Upper lobe of left lung (tissue), 6 donors: ENCODE measurements at places on chromosomes 6 and 20. TPM values are rescaled to one million over a fixed set of nuclear protein-coding genes. Genes with fewer than 3 reads are reported as not detected.

Gene KCNB1
- 2.2 TPM for total RNA-seq

Gene RIMS4
- total RNA-seq = 2.1 TPM

Gene HELZ2
- total RNA-seq = 102 TPM

Gene ADTRP
- 12.6 TPM for total RNA-seq

Gene MUC21
- total RNA-seq = 4.4 TPM

Gene HLA-DRB1
- 471 TPM for total RNA-seq

- peak overlapping the region; percentile 97 for H3K27ac ChIP-seq
- no peaks in the 10 kb centered on the region for H3K27me3 ChIP-seq
- H3K4me1 ChIP-seq = peaks cover 19% of the 10 kb centered on the region
- DNase-seq = no peak
- no peaks in the 10 kb centered on the region for H3K36me3 ChIP-seq
- H3K4me3 ChIP-seq = no peak overlapping the region
Observed at GRCh38 chr6:125791820-125792165, 1.0 kb downstream of the NCOA7 start.

DNA sequence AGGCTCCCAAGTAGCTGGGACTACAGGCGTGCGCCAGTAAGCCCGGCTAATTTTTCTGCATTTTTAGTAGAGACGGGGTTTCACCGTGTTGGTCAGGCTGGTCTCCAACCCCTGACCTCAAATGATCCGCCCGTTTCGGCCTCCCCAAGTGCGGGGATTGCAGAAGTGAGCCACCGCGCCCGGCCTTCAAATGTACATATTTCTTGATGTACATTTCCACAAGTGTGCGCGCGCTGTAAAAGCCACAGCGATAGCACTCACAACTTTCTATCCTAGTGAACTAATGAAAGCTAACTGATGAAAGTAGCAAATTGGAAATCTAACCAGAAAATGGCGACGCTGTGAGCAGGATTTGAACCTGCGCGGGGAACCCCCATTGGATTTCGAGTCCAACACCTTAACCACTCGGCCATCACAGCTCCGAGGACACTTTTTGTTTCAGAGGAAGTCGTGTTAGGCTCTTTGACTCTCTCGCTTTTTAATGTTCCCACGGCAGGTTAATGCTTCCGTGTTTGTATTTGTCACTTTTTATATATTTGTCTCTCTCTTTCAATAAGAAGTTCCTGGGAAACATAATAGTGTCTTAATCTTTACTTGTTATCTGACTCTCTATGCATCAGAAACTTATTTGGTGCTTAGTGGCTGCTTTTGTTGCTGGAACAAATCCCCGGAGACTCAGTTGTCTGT, 199.4 kb upstream of the ZNF184 start:
- DNase-seq = no peak
- no peak overlapping the region for H3K27ac ChIP-seq
- H3K36me3 ChIP-seq = no peaks in the 10 kb centered on the region
- H3K4me1 ChIP-seq = peaks cover 7% of the 10 kb centered on the region

- DNase-seq = no peak
- H3K4me3 ChIP-seq = no peak overlapping the region
- no peaks in the 10 kb centered on the region for H3K27me3 ChIP-seq
- H3K4me1 ChIP-seq = no peaks in the 10 kb centered on the region
Observed at GRCh38 chr6:132365281-132365907, 35.9 kb downstream of the MOXD1 start.

GRCh38 chr6:168528474-168529095, 87.6 kb downstream of the SMOC2 start:
- no peak overlapping the region for H3K4me3 ChIP-seq
- H3K27ac ChIP-seq = no peak overlapping the region
- no peaks in the 10 kb centered on the region for H3K36me3 ChIP-seq

DNA sequence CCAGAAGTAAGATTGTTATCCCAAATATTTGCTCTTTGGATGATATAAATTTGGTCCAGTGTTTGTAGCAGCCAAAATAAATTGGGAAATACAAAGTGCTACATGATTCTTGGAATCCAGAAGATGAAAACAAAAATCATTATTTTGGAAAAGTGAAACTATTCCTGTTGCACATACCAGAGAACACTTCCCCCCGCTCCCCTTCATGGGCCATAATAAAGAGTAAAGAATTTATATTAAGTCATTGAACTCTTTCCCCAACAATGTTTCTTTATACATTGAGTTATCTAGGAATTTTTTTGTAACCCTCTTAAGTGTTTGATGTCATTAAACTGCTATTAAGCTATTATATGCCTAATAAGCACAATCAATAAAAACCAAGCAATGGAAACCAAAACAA, 490.4 kb upstream of the HS3ST5 start:
- no peak overlapping the region for H3K4me3 ChIP-seq
- H3K4me1 ChIP-seq = no peaks in the 10 kb centered on the region
- no peaks in the 10 kb centered on the region for H3K27me3 ChIP-seq
- no peak for DNase-seq

DNA sequence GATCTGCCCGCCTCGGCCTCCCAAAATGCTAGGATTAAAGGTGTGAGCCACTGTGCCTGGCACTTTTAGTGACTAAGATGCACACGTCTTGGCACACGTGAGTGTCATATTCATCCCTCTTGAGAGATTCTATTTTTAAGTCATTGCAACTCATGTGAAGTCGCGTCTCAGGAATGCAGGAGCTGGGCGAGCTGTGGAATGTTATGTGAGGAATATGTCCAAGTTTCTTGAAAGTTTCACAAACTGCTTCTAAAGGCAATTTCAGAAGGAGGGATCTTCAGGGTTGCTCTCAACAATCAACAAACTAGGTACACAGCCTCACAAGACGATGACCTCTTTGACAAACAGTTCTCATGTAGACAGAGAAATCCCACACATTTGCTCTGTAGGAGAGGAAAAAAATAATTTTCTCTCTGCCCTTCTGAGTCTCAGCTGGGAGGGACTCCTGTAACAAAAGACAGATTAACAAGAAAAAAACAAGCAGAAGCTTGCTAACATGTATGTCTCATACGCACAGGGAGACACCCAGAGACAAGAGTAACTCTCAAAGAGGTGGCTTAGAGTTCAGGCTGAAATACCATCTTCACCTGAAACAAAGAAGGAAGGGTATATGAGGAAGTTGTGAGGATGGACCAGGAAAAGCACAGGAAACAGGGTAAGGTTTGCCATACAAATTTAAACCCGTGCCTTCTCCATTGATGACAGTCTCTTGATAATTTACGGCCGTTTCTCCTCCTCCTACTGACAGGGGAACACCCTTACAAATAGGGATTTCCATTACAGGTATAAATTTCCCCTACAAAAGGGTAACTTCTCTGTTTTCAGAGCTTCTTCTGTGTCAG, 45.3 kb upstream of the FAM50B start:
- DNase-seq = peak; percentile 39
- peak overlapping the region; percentile 16 for H3K27ac ChIP-seq
- H3K36me3 ChIP-seq = no peaks in the 10 kb centered on the region
- H3K4me1 ChIP-seq = peaks cover 10% of the 10 kb centered on the region
- no peak overlapping the region for H3K4me3 ChIP-seq

DNA sequence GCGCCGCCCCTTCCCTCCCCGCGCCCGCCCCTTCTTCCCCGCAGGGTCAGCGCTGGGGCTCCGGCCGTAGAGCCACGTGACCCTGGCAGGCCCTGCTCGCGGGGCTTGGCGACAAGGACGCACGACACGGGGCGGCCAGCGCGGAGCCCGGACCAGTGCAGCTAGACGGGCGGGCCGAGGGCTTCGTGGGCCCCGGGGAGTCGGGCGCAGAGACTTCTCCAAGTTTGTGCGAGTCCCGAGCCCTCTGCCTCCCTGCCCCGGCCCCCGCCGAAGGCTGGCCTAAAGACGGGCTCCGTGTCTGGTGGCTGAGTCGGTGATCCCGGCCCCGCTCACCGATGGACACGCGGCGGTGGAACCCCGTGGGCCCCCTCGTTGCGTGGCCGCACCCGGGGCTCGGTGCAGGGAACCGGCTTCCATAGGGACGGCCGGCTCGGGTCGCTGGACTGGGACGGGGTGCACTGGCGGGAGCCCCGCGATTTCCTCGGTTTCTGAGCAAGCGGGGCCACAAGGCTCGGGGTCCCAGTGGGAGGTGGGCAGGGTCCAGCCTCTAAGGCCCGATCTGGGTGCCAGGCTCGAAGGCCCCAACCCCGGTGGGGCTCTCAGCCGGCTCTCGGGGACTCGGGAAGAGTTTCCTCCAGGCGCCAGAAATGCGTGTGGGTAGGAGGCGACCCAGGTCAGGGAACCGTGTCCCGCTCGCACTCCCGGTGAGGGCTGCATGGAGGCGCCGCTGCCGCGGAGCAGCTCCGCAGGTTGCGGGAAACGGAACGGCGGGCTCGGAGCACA, 452 bp upstream of the GATA5 start:
- H3K4me3 ChIP-seq = peak overlapping the region; percentile 39
- H3K4me1 ChIP-seq = peaks cover 28% of the 10 kb centered on the region
- H3K27me3 ChIP-seq = peaks cover 3% of the 10 kb centered on the region
- no peaks in the 10 kb centered on the region for H3K36me3 ChIP-seq

DNA sequence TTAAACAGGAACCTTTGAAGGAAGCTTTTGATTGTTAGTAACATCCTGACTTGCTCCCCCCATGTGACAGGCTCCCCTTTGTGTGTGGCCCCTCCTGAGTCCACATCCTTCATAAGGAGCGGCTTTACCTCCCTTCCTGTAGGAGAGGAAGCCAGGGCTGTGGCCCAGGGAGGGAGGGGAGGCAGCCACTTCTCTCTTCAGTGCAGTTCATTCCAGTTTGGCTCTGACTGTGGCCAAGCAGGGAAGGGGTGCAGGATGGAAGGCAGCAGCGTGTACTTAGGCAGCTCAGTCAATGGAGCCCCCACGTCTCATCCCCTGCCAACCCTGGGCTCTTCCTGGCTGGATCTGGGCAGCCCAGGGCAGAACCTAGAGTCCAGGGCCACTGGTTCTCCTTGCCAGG, 295.2 kb downstream of the QKI start:
- no peaks in the 10 kb centered on the region for H3K36me3 ChIP-seq
- DNase-seq = no peak
- no peaks in the 10 kb centered on the region for H3K27me3 ChIP-seq
- peaks cover 53% of the 10 kb centered on the region for H3K4me1 ChIP-seq
- no peak overlapping the region for H3K4me3 ChIP-seq
- peak overlapping the region; percentile 79 for H3K27ac ChIP-seq

- no peak overlapping the region for H3K27ac ChIP-seq
- H3K36me3 ChIP-seq = no peaks in the 10 kb centered on the region
- H3K4me1 ChIP-seq = peaks cover 2% of the 10 kb centered on the region
- no peaks in the 10 kb centered on the region for H3K27me3 ChIP-seq
- H3K4me3 ChIP-seq = no peak overlapping the region
Observed at GRCh38 chr6:136961848-136962247, 39.7 kb downstream of the SLC35D3 start.

DNA sequence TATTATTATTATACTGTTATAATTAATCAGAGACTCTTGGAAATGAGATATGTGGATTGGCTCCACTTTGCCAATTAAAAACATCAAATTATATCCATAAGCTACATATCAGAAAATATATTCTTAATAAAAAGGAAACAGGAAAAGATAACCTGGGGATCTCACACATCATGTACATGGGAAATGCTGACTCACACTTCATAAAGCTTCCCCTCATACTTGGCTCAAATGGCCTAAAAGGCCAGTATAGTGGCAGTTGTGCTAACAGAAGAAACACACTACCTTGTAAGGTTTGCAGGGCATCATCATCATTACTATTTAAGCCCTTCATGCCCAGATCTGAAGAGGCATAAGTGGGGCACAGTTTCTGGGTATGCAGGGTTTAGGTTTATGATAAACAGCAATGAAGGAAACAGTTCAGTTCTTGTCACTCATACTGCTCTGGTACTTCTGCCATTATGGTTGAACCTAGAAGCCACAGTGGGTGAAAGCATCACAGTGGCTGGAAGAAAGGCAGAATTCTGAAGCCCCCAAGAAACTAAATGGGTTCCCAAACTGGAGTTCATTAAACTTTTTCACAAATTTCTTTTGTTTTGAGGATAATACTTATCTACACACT, 60.6 kb downstream of the BTBD9 start:
- no peaks in the 10 kb centered on the region for H3K4me1 ChIP-seq
- DNase-seq = no peak
- H3K36me3 ChIP-seq = no peaks in the 10 kb centered on the region
- no peak overlapping the region for H3K4me3 ChIP-seq

- no peaks in the 10 kb centered on the region for H3K4me1 ChIP-seq
- no peak for DNase-seq
- no peak overlapping the region for H3K4me3 ChIP-seq
Observed at GRCh38 chr6:617456-618100, 39.3 kb downstream of the HUS1B start.

DNA sequence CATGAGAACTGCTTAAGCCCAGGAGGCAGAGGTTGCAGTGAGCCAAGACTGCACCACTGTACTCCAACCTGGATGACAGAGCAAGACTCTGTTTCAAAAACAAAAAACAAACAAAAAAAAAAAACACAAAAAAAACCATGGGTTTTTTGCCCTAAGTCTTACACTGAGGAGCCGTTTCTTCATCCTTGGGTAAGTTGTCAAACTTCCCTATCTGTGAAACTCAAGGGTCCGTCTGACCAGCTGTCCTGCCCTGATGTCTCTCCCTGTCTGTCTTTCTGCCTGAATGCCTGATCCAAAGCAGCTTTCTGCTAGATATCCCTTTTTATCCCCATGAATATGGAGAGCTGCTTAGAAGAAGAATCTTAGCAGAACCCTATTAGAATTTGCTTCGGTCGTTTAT, 41.3 kb upstream of the CLDN20 start:
- H3K4me3 ChIP-seq = no peak overlapping the region
- DNase-seq = no peak
- no peaks in the 10 kb centered on the region for H3K4me1 ChIP-seq

DNA sequence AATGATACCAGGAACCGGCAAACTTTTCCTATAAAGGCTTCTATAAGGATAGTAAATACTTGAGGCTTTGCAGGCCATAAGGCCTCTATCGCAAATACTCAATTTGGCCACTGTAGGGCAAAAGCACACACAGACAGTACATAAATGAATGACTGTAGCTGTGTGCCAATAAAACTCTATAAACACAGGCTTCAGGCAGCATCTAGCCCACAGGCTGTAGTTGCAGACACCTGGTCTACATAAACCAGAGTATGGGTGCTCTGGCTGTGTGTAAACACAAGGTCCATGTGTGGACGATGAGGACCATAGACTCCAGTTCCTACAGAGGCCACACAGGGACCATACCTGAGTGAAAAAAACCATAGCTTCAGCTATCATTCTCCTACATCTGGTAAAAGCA, 52.2 kb downstream of the ZMYND8 start:
- peak overlapping the region; percentile 80 for H3K27ac ChIP-seq
- H3K4me3 ChIP-seq = no peak overlapping the region
- peaks cover 11% of the 10 kb centered on the region for H3K36me3 ChIP-seq
- DNase-seq = no peak
- peaks cover 25% of the 10 kb centered on the region for H3K4me1 ChIP-seq

DNA sequence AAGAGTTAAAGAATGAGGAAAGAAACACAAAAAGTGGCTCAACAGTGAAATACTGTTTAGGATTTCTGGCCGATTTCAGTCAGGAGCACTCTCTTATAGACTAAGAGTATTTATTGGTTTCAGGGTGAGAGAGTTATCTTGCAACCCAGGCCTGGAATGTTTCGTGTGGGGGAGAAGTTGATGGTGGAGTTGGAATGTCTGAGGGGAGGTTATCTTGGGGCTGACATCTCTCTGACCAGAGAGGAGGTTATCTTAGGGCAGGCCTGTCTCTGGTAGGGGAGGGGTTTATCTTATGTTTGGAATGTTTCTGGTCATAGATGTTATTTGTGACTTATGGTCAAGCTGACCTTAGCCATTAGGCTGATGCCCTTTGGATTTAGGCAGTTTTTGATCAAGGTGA, 80.3 kb downstream of the HTR1B start:
- H3K4me1 ChIP-seq = no peaks in the 10 kb centered on the region
- no peaks in the 10 kb centered on the region for H3K27me3 ChIP-seq
- H3K4me3 ChIP-seq = no peak overlapping the region
- DNase-seq = no peak
- H3K27ac ChIP-seq = no peak overlapping the region

GRCh38 chr6:92634561-92634960, 784.8 kb downstream of the EPHA7 start:
- H3K4me3 ChIP-seq = no peak overlapping the region
- H3K36me3 ChIP-seq = no peaks in the 10 kb centered on the region
- H3K27me3 ChIP-seq = no peaks in the 10 kb centered on the region
- no peak for DNase-seq
